ENCODE measurements at places on chromosomes 2 and 18. TPM values are rescaled to one million over a fixed set of nuclear protein-coding genes. Genes with fewer than 3 reads are reported as not detected.

CDK15 gene
- total RNA-seq: not detected

CD207 gene
- total RNA-seq: 0.07 TPM

AFF3 gene
- 0.08 TPM for total RNA-seq

COL5A2 gene
- 70.6 TPM for total RNA-seq

PRKAG3 gene
- total RNA-seq: not detected

C2orf78 gene
- not detected for total RNA-seq

STPG4 gene
- total RNA-seq: not detected

CREG2 gene
- total RNA-seq: 9.3 TPM

PRSS56 gene
- 0.12 TPM for total RNA-seq

SERPINB7 gene
- 2.0 TPM for total RNA-seq

AKAIN1 gene
- total RNA-seq: not detected

CRACDL gene
- 5.1 TPM for total RNA-seq

LTBP1 gene
- total RNA-seq: 34.8 TPM

POTEC gene
- total RNA-seq: not detected

RAB6C gene
- total RNA-seq: not detected

KRTCAP3 gene
- 0.39 TPM for total RNA-seq

NPAS2 gene
- 106 TPM for total RNA-seq

QPCT gene
- total RNA-seq: 22.8 TPM

USP14 gene
- total RNA-seq: 66.9 TPM

NEUROD1 gene
- total RNA-seq: not detected

ABI2 gene
- 72.6 TPM for total RNA-seq

PARD6G gene
- 1.8 TPM for total RNA-seq

LGALSL gene
- total RNA-seq: 12.0 TPM

MOCOS gene
- total RNA-seq: 2.7 TPM

CAPN14 gene
- not detected for total RNA-seq

CCL20 gene
- 3.9 TPM for total RNA-seq

NEU4 gene
- 0.28 TPM for total RNA-seq

RIT2 gene
- not detected for total RNA-seq

SRD5A2 gene
- 0.02 TPM for total RNA-seq

PID1 gene
- total RNA-seq: 4.3 TPM

TEX44 gene
- not detected for total RNA-seq

PFN4 gene
- 1.8 TPM for total RNA-seq

OTOF gene
- 0.06 TPM for total RNA-seq

TMEM182 gene
- 4.0 TPM for total RNA-seq

DYNAP gene
- not detected for total RNA-seq

AGXT gene
- total RNA-seq: not detected

LMAN1 gene
- total RNA-seq: 35.8 TPM

IL36G gene
- total RNA-seq: not detected

INHA gene
- 0.42 TPM for total RNA-seq

ZNF804A gene
- total RNA-seq: not detected

EPHA4 gene
- total RNA-seq: 0.97 TPM

FOXI3 gene
- 0.03 TPM for total RNA-seq

CCDC85A gene
- total RNA-seq: 0.39 TPM

NBEAL1 gene
- 3.8 TPM for total RNA-seq

SH2D6 gene
- 0.66 TPM for total RNA-seq

KIF5C gene
- 0.33 TPM for total RNA-seq

MC4R gene
- not detected for total RNA-seq

SKOR2 gene
- total RNA-seq: not detected

RAPGEF4 gene
- 0.45 TPM for total RNA-seq

TLX2 gene
- 0.31 TPM for total RNA-seq

CCDC138 gene
- total RNA-seq: 8.4 TPM

CHRNG gene
- total RNA-seq: not detected

NIFK gene
- total RNA-seq: 63.8 TPM

All from A549 treated with dexamethasone at 1 μM for 4 hours (cell line).